NCI-H226 (cell line): ENCODE measurements at places on chromosomes 5 and 9.

GRCh38 chr5:36666274-36666673, 59.9 kb downstream of the SLC1A3 start:
- no peak for DNase-seq

DNA sequence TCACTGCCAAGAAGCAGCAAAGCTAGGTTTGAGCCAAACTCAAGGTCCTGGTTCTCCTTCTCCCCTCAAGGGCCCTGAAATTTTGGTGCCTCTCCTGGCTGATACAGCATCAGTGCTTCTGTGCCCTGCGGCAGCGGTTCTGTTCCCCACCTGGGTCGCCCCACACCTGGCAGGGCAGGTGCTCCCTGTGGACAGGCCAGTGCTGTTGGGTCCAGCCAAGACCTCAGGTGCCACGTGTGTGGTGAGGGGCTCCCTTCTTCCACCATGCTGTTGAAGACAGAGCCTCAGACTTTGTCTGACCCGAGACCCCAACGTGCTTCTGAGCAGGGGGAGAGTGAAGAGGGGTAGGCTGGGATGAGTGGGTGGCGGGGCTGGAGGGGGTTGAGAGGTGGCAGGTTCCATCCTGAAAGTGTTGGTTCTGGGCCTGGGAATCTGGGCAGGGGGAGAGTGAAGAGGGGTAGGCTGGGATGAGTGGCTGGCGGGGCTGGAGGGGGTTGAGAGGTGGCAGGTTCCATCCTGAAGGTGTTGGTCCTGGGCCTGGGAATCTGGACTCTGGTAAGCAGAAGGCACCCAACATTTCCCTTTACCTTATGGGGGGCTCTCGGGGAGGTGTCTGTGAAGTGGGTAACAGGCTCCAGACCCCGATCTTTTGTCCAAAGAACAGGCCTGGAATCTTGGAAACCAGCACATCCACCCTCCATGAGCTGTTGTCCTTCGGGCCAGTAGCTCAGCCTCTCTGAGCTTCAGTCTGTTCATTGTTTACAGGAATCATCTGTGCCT, 2.3 kb downstream of the PLEKHG4B start:
- DNase-seq, result no peak

DNA sequence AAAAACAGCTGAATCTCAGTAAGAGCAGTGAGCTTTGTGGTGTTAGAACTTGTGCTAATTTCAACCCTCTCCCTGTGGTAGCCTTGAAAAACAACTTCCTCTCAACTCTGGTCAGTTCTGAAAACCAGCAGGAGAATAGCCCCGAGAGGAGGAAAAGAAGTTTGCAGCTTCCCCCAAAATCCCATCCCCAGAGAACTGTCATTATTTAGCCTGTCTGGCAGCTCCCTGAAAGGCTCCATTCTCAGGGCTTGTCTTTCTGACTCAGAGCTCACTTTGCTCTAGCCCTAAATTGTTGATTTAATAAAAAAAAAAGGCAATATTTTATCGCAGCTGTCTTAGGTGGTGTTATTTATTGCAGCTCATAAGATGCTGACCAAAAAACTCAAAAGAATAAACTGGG, 11.4 kb upstream of the SLC45A2 start:
- no peak for DNase-seq

DNA sequence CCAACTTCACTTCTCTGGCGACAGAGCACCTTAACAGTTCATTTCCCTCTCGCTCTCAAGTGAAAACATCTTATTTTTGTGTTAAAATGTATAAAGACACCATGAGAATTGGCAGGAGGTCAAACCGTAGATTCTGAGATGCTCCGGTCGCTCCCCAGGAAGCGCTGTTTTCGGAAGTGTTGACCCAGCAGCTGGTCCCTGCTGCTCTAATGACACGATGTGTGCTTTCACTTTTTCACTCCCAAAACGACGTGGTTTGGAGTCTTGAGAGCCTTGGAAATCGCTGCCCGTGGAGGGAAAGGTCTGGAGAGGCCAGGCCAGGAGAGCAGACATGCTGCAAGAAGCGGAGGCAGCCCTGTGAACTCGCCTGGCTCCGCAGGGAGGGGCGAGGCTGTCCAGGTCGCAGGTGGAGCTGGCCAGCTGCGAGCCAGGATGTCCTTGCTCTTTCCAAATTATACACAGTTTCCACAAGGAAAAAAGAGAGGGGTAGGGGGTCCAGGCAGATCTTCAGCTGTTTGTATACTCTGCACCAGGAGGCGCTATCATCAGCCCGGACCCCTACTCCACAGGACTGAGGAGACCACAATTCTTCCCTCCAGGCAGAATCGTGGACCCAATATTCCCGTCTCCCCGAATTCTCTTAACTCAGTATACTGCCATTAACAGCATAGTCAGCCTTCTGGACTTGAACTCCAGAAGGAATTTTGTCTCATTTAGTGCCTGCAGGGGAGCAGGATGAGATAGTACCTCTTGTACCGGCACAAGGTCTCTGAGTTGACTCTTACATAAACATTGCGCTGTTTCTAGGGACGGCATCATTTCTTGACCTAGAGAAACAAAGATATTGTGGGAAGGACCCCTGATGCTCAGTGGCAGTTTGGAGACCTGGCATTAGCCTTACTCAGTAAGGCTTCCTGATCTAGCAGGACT, 248.6 kb upstream of the ANKRD55 start:
- no peak for DNase-seq

DNA sequence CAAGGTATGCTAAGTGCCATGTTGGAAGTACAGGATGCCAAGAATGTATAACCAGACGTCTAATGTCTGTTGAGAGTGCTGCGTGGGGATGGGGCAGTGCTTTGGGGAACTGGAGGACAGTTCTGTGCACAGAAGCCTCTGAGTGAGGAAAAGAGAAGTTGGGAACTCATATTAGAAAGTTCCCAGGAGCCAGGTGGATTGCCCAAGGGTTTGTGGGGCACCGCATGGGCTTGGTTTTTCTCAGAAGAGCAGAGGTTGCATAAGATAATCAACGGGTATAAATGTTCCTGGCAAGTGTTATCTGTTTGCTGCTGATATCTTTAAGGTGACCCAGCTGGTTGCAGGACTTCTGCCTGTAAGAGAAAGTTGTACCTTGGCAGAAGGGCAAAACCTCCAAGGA, 13.1 kb downstream of the HRH2 start:
- DNase-seq, result no peak

GRCh38 chr5:153573326-153574033, 83.0 kb downstream of the GRIA1 start:
- DNase-seq, result no peak

DNA sequence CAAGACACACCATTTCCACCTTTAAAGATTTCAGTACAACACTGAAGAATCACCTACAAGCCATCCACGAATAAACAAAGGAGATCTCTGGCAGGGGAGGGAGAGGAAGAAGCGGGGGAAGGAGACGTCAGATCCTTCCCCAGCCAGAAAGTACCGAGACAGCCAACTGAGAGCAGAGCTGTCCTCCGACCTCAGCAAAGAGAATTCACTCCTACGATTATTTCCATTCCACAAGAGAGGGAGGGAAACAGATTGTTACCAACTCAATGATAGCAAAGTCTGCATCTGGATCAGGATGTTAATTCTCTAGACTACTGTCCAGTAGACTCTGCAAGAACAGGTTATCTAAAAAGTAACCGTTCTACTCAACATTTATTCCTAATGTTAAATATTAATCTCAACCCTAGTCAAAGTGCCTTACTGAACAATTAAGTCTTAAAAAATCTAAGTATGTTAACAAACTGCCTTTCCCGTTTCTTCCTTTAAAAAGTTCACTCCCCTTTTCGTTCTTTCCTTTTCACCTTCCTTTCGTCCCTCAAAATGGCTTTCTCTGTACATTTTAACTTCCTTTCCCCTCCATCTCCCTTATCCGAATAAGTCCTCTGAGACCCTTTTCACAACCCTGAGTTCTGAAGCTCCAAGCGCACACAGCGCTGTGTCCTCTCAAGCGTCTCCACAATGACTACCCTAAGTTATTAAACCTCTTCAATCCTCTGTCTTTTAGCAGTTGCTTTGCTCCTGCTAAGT, 1.4 kb downstream of the CHD1 start:
- DNase-seq, result peak; percentile 70

DNA sequence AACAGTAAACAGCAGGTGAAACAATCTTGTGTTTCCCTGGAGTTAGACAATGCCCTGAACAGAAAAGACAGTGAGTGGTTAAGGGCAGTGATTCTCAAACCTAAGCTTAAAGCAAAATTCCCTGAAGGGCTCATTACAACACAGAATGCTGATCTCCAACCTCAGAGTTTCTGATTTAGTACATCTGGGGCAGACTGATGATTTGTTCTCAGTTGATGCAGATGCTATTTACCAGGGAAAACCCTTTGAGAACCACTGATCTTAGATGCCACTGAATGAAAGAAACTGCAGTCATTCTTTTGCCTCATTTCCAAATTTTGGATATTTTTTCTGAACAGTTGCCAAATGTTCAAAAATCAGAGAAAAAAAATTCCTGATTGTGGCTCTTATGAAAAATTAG, 18.7 kb upstream of the ADAM19 start:
- no peak for DNase-seq

- DNase-seq, result no peak
Measured at GRCh38 chr9:36078051-36078450, 41.3 kb downstream of the RECK start.

DNA sequence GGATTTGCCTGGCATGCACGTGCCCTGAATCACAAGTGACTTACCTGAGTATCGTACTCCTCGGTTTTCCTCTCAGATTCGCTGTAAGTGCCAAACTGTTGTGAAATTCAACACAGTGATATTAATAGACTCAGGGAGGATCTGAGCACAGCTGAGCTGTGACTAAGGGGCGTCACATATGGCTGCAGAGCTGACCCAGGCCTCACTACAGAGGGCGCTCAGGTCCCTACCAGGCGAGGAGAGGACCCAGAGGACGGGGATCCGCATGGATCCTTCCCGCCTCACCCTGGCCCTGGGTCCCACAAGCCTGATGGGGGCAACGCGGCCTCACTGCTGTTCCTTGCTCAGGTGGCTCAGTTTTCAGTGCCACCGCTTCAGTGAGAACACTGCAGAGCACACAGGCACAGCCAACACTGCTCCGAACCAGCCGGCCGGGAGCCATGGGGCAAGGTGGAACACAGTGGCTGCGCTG, 20.1 kb downstream of the CLPTM1L start:
- DNase-seq, result no peak

DNA sequence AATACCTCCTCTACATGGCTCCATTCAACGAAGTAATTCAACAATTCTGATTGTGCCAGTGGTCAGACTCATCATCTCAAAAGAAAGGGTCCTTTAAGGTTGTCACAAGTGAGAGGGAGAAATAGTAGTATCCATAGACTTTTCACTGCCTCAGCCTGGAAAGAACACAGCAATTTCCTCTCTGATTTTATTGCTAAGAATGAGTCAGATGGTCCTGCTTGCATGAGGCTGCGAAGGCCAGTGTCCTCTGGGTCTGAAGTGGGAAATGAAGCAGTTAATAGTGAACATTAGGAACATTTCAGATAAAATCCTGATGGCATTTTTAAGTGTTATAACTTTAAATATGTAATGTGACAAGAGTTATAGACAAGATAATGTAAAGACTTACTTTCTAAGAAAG, 979.0 kb downstream of the EFNA5 start:
- no peak for DNase-seq

- no peak for DNase-seq
Measured at GRCh38 chr5:88886746-88887341, 3.9 kb upstream of the MEF2C start.

GRCh38 chr9:134211811-134212485, 47.6 kb upstream of the RNU6ATAC start:
- no peak for DNase-seq

DNA sequence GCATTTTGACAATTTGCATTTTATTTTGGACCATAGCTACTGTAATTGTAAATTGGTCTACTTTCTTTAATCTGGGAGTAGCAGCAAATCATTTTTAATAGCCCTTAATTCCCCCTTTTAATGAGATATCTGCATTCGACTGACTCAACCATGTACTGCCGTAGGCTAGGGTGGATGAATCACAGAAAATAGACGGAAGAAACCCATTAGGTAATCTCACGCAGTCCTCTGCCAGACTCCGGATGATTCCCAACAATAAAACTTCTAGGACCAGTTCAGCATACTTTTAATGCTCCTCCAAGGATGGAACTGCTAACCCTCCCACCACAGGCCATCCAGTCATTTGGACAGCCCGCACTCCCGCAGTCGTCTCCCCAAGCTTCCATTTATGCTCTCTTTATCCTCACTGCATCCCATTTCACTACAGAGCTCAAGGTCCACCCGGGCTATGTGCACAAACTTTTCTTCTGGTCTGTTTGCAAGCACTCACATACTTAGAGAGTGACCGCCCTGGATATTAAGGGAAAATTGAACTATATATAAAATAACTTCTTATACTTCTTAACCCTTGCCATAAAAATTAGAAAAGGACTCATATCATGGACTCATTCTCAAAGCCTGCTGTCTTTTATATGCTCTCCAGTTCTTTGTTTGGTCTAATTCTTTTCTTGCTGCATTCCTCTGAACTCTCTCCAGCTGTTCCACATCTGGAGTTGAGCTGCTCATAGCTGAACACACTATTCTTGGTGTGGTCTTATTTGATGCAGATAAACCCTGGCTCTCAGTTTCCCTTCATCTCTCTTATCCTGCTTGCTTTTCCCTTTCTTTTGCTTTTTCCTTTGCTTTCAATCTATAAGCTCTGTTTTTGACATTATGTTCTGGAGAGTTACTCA, 326.6 kb downstream of the ARL15 start:
- peak; percentile 3 for DNase-seq

GRCh38 chr9:23771746-23772384, 54.2 kb downstream of the ELAVL2 start:
- DNase-seq, result peak; percentile 12

- no peak for DNase-seq
Measured at GRCh38 chr5:57929271-57929670, 446.7 kb upstream of the ACTBL2 start.

DNA sequence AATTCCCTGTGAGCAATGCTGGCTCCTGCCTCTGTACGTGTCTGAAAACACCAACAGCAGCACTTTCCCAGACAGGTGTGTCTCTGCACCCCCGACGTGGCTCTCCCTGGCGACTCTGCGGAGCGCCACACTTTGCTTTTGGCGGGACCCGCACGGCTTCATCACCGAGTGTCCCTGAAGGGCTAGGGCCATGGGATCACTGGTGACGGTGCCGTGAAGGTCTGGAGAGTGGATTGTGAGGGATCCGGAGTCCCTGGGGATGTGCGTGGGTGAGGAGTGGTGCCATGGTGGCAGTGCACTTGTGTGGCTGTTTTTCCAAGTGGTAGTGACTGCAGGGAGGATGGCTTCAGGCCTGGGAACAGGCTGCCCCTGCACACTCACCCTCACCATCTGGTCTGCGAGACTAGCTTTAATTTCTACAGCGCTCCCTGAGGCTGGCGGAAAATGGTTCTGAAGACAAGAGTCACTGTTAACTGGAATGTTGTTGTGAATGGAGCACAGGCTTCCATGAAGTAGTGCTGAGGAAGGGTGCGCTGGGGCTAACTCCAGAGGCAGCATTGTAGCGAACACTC, 3.2 kb downstream of the NKD2 start:
- DNase-seq, result no peak
